Lower leg skin (tissue), 4 donors: ENCODE measurements at places on chromosomes 1 and 21.

GRCh38 chr21:37366482-37367316 lies at the start of gene DYRK1A:
Gene DYRK1A (plus strand): TSS chr21:37366773. CDS start chr21:37420375, 53,602 bp downstream.
- DNase-seq: peak; percentile 100

GRCh38 chr1:153880962-153881361 lies 41.8 kb downstream of the GATAD2B start:
- DNase-seq: peak; percentile 94

DNA sequence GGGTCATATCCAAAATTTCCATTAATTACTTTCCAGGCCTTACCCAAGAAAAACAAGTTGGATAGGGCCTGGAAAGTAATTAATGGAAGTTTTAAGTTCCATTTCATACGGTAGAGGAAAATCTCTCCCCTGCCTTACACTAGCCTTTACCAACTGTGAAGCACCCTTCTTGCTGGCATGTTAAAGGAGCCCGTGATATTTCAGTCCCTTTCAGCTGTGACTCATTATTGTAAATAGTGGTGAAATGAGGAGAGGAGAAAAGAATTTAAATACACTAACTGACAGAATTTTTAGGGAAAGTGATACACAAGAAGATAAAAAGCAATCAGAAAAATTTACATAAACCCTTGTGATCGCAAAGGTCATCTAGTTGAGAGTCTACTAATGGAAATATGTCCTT lies 20.3 kb upstream of the KAZN start:
- no peak for DNase-seq

GRCh38 chr1:244154872-244155531 lies 103.9 kb downstream of the ZBTB18 start:
- DNase-seq: no peak

- no peak for DNase-seq
Measured at GRCh38 chr21:40200946-40201345, 333.7 kb downstream of the PCP4 start.

- DNase-seq: no peak
Measured at GRCh38 chr21:15754640-15755039, 24.9 kb downstream of the USP25 start.

DNA sequence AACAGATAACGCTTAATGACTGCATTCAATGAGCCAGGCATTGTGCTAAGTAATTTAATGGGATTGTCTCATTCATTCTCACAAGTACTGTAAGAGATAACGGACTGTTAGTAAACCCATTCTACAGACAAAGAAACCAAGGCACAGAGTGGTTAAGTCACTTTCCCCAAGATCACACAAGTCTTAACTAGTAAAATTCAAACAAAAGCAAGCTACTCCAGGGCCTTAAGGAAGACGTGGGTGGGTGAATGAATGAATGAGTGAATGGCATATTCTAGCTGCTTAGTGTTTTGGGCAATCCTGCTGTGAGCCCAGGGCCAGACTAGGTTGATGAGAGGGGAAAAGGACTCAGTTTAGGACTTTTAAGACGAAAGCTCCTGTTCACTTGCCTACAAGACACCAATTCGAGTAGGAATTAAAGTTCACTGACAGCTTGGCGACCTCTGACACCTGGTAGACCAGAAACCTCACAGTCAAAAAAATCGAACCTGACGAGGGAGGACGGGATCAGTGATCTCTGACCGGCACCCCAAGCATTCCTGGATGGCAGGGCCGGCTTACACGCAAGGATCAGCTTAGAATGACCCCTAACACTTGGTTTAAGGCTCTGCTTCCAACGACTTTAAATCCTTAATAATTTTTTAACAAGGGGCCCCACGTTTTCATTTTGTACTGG lies 557 bp downstream of the EMC1 start:
- DNase-seq: no peak

- DNase-seq: no peak
Measured at GRCh38 chr1:10537082-10537766, 62.5 kb downstream of the PEX14 start.

- no peak for DNase-seq
Measured at GRCh38 chr1:154729577-154729976, 121.6 kb upstream of the ADAR start.

- DNase-seq: no peak
Measured at GRCh38 chr1:227416156-227416830, 98.0 kb upstream of the CDC42BPA start.

DNA sequence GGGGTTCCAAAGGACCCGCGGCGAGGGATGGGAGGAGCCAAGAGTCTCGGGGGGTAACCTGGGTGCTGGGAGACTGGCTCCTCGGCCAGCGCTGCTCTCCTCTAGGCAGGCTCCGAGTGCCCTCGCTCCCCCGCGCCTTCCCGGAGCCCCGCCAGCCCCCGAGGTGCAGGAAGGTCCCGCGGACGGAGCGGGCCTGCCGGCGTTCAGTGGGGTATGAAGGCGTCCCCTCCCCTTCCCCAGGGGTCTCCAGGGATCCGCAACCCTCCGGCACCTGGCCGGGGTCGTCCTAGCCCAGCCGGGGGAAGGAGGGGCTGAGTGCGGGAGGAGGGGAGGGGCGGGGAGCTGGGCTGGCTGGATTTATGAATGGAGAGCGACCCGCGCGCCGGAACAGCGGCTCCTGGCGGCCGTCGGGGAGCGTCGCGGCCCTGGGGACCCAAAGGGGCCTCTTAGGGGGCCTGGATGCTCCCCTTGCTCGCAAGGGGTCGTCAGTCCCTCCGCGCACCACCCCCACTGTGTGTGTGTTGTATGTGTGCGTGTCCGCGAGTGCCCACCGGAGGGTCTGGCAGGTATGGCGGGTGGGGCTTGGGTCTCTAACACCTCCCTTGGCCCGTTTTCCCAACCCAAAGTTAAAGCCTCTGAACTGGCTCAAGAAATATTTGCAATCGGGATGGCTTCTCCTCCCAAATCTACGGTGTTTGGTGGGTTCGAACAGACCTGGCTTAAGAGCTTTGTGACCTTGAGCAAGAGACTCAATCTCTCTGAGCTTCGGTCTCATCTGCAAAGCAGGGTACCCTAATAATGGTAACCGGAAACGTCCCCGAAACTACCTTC lies 642 bp downstream of the HCRTR1 start:
- no peak for DNase-seq

GRCh38 chr1:39381839-39382238 lies 109.6 kb upstream of the BMP8A start:
- no peak for DNase-seq

DNA sequence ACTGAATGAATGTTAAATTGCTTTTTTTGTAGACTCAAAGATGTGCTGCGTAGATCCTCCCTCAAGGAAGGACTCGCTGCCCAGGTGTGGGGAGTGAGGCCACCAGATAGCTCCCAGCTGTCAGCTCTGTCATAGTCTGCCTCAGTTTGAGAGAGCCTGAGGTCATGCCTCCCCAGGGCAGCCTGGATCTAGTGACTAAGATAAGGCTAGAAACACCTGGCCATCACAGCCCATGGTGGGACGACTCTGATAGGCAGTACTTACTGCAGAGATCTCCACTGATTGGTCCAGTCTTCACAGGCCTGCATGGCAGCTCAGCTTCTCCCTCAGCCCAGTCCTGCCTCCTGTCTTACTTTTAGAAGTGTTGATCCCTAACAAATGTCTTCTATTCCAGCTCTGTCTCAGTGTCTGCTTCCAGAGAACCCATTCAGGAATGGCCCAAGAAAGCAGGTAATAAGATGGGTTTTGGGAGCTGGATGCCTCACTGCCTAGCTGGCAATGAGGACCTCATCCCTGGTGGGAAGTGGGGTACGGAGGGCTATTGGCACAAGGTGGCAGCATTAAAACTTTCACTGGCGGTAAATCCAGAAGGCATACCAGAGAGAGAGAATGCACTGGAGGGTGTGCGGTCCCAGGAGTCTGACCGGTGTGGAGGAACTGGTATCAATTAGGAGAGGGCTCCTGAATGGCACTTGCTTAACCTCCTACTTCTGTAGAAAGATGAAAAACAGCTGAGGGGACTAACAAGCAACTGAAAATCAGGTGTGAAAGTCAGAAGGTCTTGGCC lies 55.3 kb upstream of the GPR37L1 start:
- no peak for DNase-seq

- DNase-seq: no peak
Measured at GRCh38 chr1:9095818-9096217, 26.4 kb upstream of the SLC2A5 start.

DNA sequence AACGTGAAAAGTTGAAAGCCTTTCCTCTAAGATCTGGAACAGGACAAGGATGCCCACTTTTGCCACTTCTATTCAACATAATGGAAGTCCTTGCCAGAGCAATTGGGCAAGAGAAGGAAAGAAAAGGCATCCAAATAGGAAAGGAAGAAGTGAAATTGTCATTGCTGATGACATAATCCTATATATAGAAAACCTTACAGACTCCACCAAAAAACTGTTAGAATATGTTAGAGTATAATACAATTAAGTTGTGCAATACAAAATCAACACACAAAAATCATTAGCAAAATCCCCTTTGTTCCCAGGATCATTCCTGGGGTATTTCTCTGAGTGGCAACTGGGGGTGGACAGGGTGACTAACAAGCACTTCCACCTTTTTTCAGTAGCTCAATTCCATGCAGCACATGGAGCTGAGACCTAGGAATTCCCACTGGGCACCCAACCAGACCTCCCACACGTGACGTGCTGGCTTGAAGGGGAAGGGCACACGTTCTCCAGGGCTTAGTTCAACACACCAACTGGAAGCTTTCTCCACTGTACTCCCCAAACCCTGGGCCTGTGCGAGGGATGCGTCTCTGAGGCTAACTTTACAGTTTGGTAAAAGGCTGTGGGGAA lies 9.6 kb downstream of the STUM start:
- DNase-seq: no peak

DNA sequence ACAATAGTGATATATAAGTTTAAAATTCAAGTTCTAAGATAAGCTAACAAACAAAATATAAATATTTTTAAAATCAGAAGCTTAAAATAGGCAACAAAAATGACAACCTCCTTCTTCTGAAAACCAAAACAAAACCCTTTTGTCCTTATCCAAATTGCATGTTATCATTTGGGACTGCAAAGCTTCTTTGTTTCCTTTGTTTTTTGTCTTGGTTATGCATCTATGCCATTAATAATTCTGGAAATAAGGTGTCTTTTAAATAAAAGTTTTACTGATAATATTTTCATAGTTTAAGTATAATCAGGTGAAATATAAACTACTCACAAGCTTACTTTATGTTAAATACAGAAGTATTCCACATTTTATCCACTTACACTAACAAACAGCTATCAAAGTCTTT lies 20.5 kb downstream of the ADSS2 start:
- DNase-seq: no peak

DNA sequence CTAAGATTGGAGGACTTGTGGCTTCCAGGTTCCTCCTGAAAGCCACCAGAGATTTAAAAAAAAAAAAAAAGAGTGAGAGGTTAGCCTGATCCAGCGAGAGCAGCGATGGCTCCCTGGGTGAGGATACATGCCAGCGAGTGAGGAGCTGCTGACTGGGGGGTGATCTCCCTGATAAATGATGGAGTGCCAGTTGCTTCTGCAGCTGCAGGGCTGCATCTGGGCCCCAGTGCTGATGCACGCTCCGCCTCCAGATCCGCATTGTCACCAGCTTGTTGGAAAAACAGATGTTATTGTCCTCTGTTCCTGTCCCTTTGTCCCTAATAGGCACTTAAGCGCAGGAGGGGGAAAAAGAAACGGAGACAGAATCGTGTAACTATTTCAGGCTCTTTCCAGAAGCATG lies 28.6 kb downstream of the UBIAD1 start:
- DNase-seq: no peak

- no peak for DNase-seq
Measured at GRCh38 chr21:26956813-26957212, 10.1 kb downstream of the ADAMTS5 start.

GRCh38 chr1:247335882-247336281 lies 4.2 kb upstream of the ZNF496 start:
- no peak for DNase-seq

- no peak for DNase-seq
Measured at GRCh38 chr1:153728305-153729066, 636 bp downstream of the INTS3 start.

DNA sequence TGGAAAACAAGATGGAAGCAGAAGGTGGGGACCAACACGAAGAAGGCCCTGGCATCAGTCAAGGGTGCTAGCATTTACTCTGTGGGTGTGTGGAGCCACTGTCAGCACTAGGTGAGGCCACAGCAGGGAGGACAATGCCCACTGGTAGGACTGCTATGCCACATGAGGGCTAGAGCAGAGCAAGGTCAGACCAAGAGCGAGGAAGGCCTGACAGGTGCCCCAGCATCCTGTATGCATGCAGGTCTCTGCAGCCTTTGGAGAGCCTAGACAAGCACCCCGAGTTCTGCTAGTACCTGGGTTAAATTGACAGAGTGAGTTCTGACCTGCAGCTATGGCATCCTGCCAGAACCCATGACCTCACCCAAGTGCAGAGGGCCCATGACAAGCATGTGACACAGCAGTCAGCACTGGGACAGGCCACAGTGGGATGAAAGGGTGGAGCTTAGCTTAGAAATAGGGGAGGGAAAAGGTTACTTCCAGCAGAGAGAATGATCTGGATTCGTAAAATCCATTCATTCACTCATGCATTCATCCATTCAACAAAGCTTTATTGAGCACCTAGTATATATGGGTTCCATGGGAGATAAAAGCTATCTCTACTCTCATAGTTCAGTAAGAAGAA lies 9.0 kb upstream of the CSF1 start:
- DNase-seq: no peak

DNA sequence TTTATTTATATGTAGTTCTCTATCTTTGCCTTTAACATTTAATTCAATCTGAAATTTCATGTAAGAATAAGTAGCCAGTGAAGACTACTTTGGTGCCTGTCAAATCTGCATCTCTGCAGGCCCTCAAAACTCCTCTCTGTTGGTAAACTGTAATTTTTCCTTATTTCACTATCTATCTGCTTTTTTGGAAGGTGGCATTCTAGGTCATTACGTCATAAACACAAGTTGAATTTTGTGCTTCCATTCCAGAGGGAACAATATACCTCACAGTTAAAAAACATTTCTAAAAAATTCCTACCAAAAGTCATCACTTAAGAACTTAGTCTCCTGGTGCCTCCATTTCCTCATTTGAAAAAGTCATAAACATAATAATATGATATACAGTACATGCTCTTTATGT lies 176.0 kb downstream of the GABPA start:
- DNase-seq: no peak
